ENCODE measurements at places on chromosomes 5 and 9.

- no peak for DNase-seq
Observed at GRCh38 chr9:95266649-95267048, 50.9 kb downstream of the FANCC start.

GRCh38 chr9:101639785-101640665 is 45.3 kb upstream of the PPP3R2 start:
- DNase-seq, result no peak

DNA sequence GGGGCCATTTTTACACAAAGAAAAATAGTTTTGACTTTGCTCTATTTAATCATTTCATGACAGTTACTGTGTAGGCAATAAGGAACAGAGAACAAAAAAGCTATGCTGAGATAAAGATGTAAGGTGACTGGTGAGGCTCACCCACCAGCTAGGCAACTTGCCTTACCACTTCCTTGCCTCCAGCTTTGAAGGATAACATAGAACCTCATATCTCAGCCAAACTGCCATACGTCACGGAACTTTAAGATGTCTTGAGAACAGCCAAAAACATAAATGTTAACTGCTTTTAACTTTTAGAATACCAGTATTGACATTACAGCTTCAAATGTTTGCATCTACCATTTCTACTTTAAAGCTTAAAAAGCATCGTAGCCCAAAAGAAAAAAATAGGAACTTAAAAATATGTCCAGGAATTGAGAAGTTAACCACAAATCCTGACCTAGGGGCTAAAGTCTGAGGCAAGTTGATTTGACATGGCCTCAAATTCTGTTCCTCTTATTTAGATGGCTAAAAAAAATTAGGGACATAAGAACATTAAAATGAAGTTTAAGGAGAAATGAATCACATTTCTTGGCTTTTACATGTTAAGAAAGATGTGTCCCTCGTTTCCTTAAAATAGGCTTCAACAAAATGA is 7.7 kb upstream of the GCNT4 start:
- no peak for DNase-seq

DNA sequence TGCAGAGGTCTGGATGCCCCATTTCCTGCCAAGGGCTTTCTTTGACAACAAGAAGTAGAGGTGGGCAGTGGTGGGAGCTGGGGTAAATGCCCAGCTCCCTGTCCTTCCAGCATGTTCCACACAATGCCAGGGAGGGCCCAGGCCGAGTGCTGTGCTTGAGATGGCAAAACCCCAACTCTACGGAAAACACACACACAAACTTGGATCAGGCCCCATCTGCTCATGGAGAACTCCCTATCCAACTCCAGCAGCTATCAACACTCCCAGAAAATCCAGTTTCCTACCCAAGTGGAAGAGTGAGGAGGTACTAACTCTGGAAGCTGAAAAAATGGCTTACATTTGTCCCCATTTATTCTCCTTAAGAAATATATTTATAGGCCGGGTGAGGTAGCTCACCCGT is 61.1 kb upstream of the FUBP3 start:
- no peak for DNase-seq

GRCh38 chr5:132003170-132003744 is 8.2 kb downstream of the ACSL6 start:
- no peak for DNase-seq

- DNase-seq, result no peak
Observed at GRCh38 chr5:1960595-1961303, 78.0 kb upstream of the IRX4 start.

GRCh38 chr9:129321286-129322021 is 143.4 kb upstream of the IER5L start:
- DNase-seq, result no peak

GRCh38 chr9:123599781-123600180 is 243.8 kb downstream of the CRB2 start:
- DNase-seq, result no peak

GRCh38 chr9:36457836-36458429 is 57.9 kb upstream of the RNF38 start:
- no peak for DNase-seq

DNA sequence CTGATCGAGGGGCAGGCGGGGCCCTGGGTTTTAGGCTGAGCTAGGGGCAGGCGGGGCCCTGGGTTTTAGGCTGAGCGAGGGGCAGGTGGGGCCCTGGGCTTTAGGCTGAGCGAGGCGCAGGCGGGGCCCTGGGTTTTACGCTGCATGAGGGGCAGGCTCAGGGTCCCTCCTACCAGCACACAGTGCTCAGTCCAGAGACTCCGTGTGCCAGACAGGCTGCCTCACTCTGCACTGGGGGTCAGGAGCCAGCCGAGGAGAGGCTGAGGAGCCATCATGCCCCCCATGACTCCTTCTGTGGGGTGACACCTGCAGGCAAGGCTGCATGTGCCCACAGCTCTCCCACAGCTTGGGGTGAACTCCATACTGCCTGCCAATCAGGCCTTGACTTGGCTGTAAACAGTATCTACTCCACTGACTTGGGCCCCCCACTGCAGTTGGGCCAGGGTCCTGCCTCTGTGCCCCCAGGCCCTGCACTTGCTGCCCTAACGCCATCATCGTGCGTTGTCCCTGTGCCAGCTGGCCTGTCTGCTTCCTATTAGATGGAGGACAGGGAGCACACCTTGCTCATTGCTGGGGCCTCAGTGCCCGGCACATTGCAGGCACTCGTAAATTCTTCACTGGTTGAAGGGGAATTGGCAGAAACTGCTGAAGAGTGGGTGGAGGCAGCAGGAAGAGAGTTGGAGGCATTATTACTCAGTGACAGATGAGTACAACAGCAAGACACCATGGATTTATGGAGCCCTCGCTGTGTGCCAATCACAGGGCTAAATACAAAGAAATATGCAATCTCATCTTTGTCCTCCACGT is 78.6 kb downstream of the AMBP start:
- DNase-seq, result no peak

GRCh38 chr9:120859361-120859760 is 16.6 kb upstream of the PSMD5 start:
- DNase-seq, result no peak

DNA sequence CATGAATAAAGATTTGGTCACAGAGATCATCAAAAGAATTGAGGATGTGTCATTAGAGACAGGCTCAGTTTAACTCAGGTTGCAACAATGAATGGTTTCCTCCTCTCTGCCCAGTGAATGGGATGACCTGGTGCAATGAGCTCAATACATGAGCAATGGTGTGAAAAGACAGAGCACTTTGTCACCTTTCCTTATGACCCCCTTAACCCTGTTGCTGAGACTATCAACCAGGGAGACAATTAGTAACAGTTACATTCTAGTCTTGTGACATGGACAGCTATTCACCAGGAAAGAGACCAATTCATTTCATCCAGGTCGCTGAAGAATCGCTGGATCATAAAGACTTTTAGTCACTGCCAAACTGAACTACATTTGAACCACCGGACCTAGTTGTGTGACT is 19.9 kb upstream of the CDH6 start:
- DNase-seq, result no peak

GRCh38 chr9:132575005-132575609 is 7.3 kb upstream of the BARHL1 start:
- DNase-seq, result peak; percentile 74

DNA sequence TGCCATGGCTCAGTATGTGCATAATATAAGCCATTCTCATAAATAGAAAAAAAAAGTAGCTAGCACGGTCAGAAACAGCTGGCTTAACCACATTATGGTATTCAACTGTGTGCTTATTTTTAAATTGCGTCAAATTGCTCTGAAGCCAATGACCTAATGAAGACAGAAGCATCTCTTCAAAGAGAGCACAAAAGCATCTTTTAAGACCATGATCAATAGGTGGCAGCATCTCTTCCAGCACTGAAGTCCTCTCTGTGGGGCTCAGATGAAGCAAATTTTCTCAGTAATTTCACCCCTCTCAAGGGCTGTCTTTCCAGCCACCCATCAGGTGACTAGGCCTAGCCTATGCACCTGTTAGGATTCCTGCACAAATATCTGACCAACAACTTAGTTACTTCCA is 251.4 kb downstream of the GLIS3 start:
- DNase-seq, result no peak

- no peak for DNase-seq
Observed at GRCh38 chr5:83396662-83397061, 74.9 kb upstream of the VCAN start.

DNA sequence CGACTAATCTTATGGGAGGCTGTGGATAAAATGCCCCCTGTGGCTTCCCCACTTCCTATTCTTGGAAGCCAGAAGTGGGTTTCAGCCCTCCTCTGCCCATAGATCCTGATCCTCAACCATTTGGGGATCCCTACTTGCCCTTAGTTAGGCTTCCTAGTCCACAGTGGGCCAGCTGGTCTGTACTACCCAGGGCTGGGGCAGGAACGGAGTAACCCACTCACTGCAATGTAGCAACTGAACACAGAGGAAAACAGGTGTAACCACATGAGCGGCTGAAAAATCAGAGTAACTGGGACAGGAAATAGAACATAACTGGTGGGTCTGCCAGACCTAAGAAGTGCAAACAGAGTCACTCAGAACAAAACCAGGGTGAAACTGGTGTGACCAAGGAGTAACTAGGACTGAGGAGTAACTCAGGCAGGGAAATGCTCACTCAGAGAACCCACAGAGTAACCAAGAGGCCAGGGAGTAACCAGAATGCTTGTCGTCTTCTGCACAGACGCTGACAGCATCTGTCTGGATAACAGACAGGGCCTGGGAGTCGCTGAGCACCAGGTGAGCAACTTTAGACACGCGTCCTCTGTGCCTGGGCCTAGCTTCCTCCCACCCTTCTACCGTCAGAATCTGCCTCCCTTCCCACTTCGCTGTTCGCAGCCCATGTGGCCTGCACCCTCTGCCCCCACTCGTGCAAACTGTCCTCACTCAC is 1.0 kb downstream of the AQP3 start:
- DNase-seq, result peak; percentile 55

- DNase-seq, result no peak
Observed at GRCh38 chr5:95791751-95792150, 30.8 kb downstream of the GLRX start.

DNA sequence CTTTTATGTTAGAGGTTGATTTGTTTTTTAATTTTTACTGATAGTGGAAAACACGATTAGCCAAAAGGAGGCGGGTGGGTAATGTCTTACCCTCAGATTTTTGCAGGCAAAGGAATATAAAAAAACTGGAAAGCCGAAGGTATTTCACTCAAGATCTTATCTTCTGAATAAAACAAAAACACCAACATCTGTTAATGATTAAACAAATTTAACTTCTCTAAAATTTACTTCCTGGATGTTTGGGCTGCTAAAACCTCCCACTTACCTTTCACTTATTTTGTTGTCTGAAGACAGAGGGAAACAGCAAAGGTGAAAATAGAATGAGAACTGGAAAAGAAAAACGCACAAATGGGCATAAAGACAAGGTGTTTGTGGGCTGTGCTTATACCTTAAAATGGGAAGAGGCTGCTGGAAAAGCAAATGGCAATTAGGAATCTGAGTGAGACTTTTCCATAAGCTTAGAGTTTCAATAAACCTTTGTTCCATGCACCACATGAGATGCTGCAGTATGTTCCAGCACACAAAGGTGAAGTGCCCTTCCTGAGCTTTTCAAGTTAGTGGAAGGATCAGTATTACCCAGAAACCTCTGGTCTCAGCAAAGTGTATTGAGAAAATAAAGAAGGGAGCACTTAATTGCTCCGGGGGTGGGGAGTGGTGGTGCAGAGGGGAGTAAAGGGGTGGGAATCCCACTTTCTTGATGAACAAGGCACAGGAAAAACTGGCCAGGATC is 298.3 kb downstream of the BNC2 start:
- no peak for DNase-seq
